ENCODE measurements at places on chromosomes 2 and 18. TPM values are rescaled to one million over a fixed set of nuclear protein-coding genes. Genes with fewer than 3 reads are reported as not detected.

The SLC30A3 gene
- not detected for total RNA-seq

The LRATD1 gene
- total RNA-seq: not detected

The SPRED2 gene
- total RNA-seq: 16.0 TPM

The CD8B gene
- total RNA-seq: not detected

The DYNAP gene
- not detected for total RNA-seq

The APOB gene
- under 0.01 TPM for total RNA-seq

The GAREM2 gene
- 1.3 TPM for total RNA-seq

The CHRNG gene
- total RNA-seq: not detected

Measured in placental pericyte (primary cell).